ENCODE measurements at places on chromosomes 7 and 10.

GRCh38 chr7:24025094-24025493 is 258.9 kb upstream of the NPY start:
- DNase-seq, result peak; percentile 8

GRCh38 chr10:34596351-34596750 is 218.7 kb downstream of the PARD3 start:
- no peak for DNase-seq

DNA sequence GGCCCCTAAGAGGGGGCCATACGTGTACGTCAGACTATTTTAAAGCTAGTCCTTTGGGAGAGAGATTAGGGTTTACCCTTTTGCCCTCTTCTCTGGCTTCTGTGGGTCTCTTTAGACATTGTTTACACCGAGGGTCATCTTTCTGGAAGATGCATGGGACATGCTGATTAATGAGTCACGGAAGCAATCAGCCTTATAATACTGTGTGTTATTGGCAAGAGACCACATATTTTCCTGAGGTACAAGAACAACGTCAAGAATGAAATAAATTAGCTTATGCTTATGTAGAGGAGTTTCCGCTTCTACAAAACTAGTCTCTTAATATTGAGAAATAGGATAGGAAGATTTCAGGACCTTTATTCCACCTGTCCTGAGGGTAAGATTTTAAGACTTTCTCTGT is 327.7 kb downstream of the BBS9 start:
- no peak for DNase-seq

- DNase-seq, result no peak
Observed at GRCh38 chr10:58586282-58587245, 73.9 kb downstream of the BICC1 start.

DNA sequence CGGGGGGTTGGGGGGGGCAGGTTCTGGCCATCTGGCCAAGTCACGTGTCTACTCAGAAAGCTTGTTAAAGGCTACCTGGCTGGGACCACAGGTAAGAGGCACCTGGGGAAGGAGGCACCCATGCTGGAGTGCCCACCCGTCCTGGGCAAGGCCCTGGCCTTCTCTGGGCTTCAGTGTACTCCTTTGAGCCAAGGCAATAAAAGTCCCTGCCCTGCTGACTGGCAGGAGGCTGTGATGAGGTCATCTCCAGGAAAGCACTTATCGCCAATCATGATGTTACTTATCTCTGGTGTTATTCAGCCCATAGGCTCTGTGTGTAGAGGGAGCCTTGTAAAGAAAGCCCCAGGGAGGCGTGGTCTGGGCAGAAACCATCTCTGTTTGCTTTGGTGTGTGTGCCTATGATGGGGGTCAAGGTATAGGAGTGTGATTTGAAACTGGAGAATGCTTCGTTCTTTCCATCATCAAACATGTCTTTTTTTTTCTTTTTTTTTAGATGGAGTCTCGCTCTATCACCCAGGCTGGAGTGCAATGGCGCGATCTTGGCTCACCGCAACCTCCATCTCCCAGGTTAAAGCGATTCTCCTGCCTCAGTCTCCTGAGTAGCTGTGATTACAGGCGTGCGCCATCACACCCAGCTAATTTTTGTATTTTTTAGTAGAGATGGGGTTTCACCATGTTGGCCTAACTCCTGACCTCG is 2.5 kb upstream of the CLDN4 start:
- peak; percentile 64 for DNase-seq

- peak; percentile 68 for DNase-seq
Observed at GRCh38 chr7:43847496-43847895, 21.8 kb downstream of the MRPS24 start.

- DNase-seq, result no peak
Observed at GRCh38 chr7:74404741-74405140, 49.0 kb upstream of the GTF2IRD1 start.

DNA sequence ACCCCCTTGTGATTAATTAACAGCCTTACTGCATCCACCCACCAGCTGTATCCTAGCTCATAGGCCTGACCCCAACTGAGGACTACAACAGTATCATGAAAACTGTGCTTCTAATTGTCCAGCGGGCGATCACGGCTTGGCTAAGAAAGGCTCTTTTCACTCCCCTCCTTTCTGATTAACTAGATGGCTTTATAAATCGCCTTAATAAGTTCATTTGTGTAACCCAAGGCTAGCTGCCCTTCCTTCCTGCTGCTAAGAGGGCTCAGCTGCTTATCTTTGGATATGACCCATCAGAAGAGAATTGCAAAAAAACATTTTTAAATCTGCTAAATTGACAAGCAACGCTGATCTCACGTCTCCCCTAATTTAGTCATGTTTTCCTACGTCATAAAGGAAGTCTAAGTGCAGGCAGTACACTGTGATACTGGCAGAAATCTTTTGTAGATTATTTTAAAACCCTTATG is 163.0 kb upstream of the LAMB4 start:
- DNase-seq, result no peak

GRCh38 chr7:72035266-72035665 is 376.9 kb downstream of the CALN1 start:
- no peak for DNase-seq

- no peak for DNase-seq
Observed at GRCh38 chr10:121436630-121437341, 161.5 kb downstream of the FGFR2 start.

- DNase-seq, result peak; percentile 72
Observed at GRCh38 chr10:97508342-97508741, 9.6 kb downstream of the UBTD1 start.

DNA sequence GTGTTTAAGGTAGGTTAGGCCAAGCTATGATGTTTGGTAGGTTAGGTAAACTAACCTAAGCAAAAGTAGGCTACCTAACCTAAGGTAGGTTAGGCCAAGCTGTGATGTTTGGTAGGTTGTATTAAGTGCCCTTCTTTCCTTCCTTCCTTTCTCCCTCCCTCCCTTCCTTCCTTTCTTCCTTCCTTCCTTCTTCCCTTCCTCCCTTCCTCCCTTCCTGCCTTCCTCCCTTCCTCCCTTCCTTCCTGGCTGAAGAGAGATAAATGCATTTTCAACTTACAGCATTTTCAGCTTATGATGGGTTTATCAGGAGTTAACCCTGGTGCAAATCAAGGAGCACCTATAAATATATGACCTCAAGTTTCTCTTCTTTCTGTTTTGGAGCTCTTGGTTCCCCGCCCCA is 56.2 kb downstream of the SND1 start:
- DNase-seq, result no peak

DNA sequence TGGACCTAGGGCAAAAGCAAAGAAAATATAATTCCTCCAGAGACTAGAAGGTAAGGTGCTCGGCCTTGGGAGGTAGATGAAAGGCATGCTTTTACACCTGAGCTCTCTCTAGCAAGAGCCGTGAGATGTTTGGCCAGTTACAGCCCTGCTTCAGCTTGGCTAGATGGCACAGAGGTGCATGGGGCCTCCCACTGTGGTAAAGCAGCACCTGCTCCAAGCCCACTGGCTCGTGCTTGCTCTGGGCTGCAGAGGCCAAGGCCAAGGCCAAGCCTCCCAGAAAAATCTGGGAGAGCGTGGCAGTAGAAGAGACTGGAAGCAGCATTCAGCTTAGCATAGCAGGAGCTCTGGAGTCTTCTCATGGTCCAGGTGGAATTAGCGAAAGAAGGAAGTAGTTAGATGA is 31.0 kb upstream of the OPALIN start:
- DNase-seq, result no peak
